GM23338 (cell line): ENCODE measurements at places on chromosomes 5 and 9. TPM values are rescaled to one million over a fixed set of nuclear protein-coding genes. Genes with fewer than 3 reads are reported as not detected.

DNA sequence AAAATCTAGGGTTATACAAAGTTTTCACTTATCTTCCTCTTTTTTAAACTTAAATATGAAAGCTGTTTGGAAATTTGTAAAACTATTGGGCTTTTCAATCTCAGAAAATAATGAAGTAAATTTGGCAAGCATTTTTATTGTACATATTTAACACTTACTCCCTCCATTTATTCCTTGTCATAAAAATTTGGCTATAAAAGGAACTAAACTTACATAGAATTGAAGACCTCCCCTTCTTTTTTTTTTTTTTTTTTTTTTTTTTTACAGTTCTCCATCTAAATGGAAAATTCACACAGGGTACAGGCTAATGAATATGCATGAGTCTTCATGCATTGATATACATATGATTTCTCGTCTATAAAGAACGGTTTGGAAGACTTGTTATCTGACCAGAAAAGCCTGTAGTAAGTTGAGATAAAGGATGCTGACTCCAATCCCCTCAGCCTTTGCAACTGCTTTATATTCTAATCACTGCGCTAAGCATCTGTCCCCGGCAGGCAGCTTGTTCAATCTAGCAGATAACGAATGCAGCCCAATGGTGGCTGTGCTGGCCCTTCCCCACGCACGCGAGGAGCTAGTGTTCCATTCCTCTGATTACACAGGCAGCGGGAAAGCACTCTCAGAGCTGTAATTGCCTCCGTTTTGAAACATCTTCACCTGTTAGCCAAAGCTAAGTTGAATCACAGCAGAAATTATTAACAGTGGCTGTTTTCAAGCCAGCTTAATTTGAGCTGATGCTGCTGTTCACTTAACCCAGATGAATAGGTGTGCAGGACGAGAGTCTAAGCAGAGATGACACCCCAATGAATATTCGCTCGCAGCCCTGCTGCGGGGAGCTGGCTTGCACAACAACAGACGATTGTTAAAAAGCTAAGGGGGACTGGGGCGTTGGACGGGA is 453.8 kb upstream of the ZNF608 start:
- DNase-seq = peak; percentile 54
- 0 out of 2 replicates have a peak overlapping the region, but pooled peaks have one; percentile 15 for H3K27ac ChIP-seq
- no peaks in the 10 kb centered on the region; the same call in 1 of the 2 replicates for H3K36me3 ChIP-seq
- H3K4me1 ChIP-seq = peaks cover 50% of the 10 kb centered on the region
- H3K27me3 ChIP-seq = no peaks in the 10 kb centered on the region
- H3K4me3 ChIP-seq = peak overlapping the region; percentile 39

GRCh38 chr9:131776473-131776872 is 36.6 kb upstream of the RAPGEF1 start:
- no peaks in the 10 kb centered on the region for H3K27me3 ChIP-seq
- no peak overlapping the region for H3K27ac ChIP-seq
- H3K4me1 ChIP-seq = no peaks in the 10 kb centered on the region
- no peak overlapping the region for H3K4me3 ChIP-seq
- H3K36me3 ChIP-seq = no peaks in the 10 kb centered on the region

- H3K27ac ChIP-seq = peak overlapping the region; percentile 72
- H3K4me1 ChIP-seq = no peaks in the 10 kb centered on the region
Observed at GRCh38 chr9:127793093-127793708, 7.4 kb downstream of the CDK9 start.

GRCh38 chr9:109316207-109316640 is 4.6 kb downstream of the EPB41L4B start:
- peak overlapping the region; percentile 99; the same call in 1 of the 2 replicates for H3K27ac ChIP-seq
- H3K4me3 ChIP-seq = no peak overlapping the region
- H3K36me3 ChIP-seq = no peaks in the 10 kb centered on the region
- peak; percentile 50 for DNase-seq

DNA sequence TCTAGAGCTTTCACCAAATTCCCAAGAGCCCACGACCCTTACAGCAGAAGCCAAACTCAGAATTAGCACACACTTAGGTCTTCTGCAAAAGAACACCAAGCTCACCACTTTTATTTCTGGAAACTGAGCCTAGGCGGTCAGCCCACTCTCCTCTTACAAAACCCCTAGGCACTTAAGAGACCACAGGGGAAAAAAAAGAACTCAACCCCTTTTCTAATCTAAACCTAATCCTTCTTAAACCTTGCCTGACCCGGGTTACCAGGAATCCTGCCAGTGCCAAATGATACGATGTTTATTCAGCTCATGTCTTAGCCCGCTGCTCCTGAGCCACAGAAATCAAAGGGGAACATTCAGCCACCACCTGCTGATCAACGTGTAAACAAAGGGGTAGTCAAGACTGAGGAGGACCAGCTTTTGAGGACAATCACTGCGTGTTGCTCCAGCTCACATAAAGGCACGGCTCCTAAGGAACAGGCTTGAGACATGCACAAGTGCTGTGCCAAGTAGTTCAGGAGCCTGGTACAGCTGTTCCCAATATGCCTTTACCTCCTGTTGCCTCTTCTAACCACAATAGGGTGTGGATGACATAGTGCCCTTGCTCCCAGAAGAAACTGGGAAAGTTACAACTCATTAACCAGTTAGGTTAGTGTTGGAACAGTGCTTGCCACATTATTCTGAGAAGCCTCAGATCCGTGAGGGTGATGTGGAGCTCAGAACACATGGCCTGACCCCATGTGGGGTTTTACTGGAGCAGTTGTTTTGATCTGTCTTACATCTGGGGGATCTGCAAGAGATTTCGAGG is 49.3 kb downstream of the ZFAND5 start:
- no peak overlapping the region for H3K4me3 ChIP-seq
- peaks cover 21% of the 10 kb centered on the region for H3K4me1 ChIP-seq
- no peaks in the 10 kb centered on the region for H3K27me3 ChIP-seq
- peak; percentile 59 for DNase-seq
- H3K27ac ChIP-seq = no peak overlapping the region

GRCh38 chr5:173858670-173859407 is 29.3 kb upstream of the CPEB4 start:
- H3K4me3 ChIP-seq = no peak overlapping the region
- no peaks in the 10 kb centered on the region for H3K36me3 ChIP-seq
- no peaks in the 10 kb centered on the region for H3K27me3 ChIP-seq

DNA sequence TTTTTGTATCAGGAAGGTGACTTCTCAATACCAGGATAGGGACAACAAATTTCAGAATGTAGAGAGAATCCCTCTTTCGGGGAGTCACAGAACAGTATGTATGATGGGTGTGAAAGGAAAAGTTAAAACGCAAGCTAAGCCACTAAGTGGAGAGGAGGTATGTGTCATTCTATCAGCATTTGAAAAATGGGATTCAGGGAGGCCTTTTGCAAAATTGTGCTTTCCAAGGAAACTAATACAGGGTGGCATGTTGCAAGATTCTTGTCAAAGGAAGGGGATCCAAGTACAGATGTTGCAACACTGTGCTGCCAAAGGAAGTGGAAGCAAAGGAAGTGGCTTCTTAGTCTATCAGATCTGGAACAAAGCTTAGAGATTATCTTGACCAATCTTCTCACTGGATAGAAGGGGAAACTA is 12.6 kb upstream of the TNIP1 start:
- no peak overlapping the region for H3K4me3 ChIP-seq
- H3K27ac ChIP-seq = no peak overlapping the region
- no peak for DNase-seq
- 0 out of 2 replicates have a peak, but pooled peaks cover 6% of the 10 kb centered on the region for H3K4me1 ChIP-seq
- no peaks in the 10 kb centered on the region for H3K36me3 ChIP-seq

DNA sequence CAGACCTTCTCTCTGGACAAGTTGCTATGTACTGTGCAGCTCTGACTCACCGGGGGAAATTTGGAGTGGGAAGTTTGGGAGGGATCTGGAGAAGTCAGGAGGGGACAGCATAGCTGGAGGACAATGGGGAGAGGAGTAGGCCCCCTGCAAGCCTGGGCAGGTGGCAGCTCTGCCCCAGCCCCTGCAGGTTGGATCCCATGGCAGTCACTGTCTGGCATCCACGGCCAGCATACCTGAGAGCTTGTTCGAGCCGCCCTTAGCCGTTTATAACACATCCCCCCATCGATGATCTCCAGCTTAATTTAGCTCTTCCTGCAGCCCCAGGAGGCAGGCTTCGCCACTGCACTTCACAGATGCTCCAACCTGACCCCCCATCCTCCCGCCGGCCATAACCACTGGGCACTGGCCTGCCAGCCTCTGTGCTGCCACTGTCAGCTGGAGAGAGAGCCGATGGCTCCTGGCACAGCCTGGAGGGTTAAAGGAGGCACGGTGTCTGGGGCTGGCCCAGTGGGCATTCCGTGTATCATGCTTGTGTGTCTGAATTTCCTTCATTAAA is 57.7 kb upstream of the RNU6ATAC start:
- no peaks in the 10 kb centered on the region for H3K36me3 ChIP-seq
- no peak overlapping the region for H3K4me3 ChIP-seq
- H3K4me1 ChIP-seq = no peaks in the 10 kb centered on the region

DNA sequence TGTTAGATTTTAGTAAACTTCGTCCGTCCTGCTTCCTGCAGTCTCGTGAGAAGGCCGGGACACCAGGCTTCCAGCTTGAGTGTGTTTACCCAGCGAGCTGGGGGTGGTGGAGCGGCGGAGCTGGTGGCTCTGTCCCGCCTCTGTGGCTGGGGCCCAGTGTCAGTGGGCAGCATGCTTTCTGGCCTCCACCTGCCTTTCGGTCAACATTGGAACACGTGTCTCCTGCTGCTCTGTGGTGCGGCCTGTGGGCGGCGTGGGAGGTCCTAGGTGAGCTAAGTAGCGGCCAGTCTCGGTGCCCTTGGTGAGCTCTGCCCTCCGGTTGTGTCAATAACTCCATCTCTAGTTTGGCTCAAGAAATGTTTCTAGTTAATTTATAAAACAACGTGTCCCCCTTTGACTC is 125.9 kb downstream of the GADD45G start:
- no peaks in the 10 kb centered on the region for H3K27me3 ChIP-seq
- no peak overlapping the region for H3K27ac ChIP-seq
- H3K36me3 ChIP-seq = no peaks in the 10 kb centered on the region
- DNase-seq = peak; percentile 20
- H3K4me1 ChIP-seq = no peaks in the 10 kb centered on the region

- H3K4me3 ChIP-seq = no peak overlapping the region
- DNase-seq = no peak
- no peaks in the 10 kb centered on the region for H3K4me1 ChIP-seq
- H3K36me3 ChIP-seq = no peaks in the 10 kb centered on the region
Observed at GRCh38 chr5:98588215-98588614, 185.2 kb upstream of the RGMB start.

DNA sequence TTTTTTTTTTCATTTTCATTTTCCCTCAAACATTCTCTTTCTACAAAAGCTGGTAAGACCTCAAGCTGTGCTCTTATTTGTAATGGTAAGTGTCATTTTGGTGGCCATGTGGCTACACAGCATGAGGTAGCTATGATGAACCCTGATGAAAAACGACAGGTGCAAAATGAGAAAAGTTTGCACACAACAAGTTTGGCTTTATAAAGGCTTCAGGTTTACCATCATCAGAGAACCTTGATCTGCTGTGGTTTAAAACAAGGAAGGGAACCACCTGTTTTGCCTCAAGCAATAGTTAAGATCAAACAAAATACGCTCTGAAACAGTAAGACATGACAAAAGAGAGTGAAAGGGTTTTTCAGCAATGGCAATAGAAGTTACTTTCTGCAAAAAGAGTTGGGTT is 1124.6 kb upstream of the ACO1 start:
- H3K27me3 ChIP-seq = no peaks in the 10 kb centered on the region
- no peak overlapping the region for H3K4me3 ChIP-seq
- H3K4me1 ChIP-seq = peaks cover 24% of the 10 kb centered on the region
- peak; percentile 34 for DNase-seq
- H3K27ac ChIP-seq = 0 out of 2 replicates have a peak overlapping the region, but pooled peaks have one; percentile 15

GRCh38 chr5:138932171-138932810 is 57.2 kb upstream of the LRRTM2 start:
- peak; percentile 78 for DNase-seq
- peaks cover 39% of the 10 kb centered on the region for H3K36me3 ChIP-seq
- H3K27ac ChIP-seq = 0 out of 2 replicates have a peak overlapping the region, but pooled peaks have one; percentile 9
- no peaks in the 10 kb centered on the region for H3K4me1 ChIP-seq
- no peak overlapping the region for H3K4me3 ChIP-seq

- no peak overlapping the region for H3K27ac ChIP-seq
- H3K4me1 ChIP-seq = peaks cover 11% of the 10 kb centered on the region
- DNase-seq = peak; percentile 17
- H3K27me3 ChIP-seq = no peaks in the 10 kb centered on the region
Observed at GRCh38 chr5:104347119-104347708, 784.6 kb upstream of the NUDT12 start.

GRCh38 chr9:92440751-92441046 is 16.4 kb upstream of the OMD start:
- H3K27ac ChIP-seq = no peak overlapping the region
- no peaks in the 10 kb centered on the region for H3K36me3 ChIP-seq
- H3K27me3 ChIP-seq = no peaks in the 10 kb centered on the region
- H3K4me3 ChIP-seq = no peak overlapping the region

- DNase-seq = peak; percentile 73
- no peaks in the 10 kb centered on the region for H3K36me3 ChIP-seq
- no peaks in the 10 kb centered on the region for H3K4me1 ChIP-seq
- H3K27me3 ChIP-seq = no peaks in the 10 kb centered on the region
- H3K4me3 ChIP-seq = no peak overlapping the region
Observed at GRCh38 chr9:306907-307306, 92.2 kb downstream of the DOCK8 start.

DNA sequence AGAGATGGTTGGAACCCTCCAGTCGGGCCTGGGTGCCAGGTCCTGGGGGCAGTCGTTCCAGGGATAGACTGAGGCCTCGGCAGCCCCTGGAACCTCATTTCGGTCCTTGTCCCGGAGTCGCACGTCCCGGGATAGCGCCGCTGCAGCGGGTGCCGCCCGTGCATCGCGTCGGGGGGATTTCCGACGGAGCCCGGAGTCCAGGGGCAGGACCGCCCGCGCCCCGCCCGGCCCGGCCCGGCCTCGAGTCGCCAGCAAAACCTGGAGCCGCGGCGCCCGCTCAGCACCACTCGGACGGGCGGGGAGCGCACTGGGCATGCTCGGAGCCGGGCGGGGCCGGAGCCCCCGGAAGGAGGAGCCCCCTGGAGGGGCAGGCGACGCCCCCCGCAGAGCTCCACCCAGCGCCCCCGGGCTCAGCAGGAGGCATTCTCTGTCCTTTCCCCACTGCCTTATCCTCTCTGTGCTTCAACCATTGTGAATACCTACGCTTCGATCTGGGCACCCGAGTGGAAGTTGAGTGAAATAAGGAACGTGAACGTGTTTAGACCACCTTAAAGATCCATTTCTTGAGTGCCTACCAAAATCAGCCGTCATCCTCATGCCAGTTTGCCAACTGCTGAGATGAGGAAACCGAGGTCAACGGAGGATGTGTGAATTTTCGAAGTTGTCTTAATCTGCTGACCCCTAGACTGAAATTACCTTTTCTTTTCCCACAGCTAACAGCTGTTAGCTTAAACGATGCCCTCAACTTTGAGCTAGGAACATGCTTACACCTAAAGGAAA is 1.7 kb upstream of the PTPN3 start:
- no peaks in the 10 kb centered on the region for H3K36me3 ChIP-seq
- H3K27me3 ChIP-seq = peaks cover 68% of the 10 kb centered on the region
- peak; percentile 74 for DNase-seq
- H3K4me3 ChIP-seq = peak overlapping the region; percentile 61
- H3K4me1 ChIP-seq = peaks cover 20% of the 10 kb centered on the region

GRCh38 chr9:135910216-135910615 is 2.9 kb upstream of the CAMSAP1 start:
- DNase-seq = no peak
- peaks cover 24% of the 10 kb centered on the region for H3K36me3 ChIP-seq
- H3K4me3 ChIP-seq = no peak overlapping the region

SIGMAR1 gene
- total RNA-seq = 104 and 167 TPM in 2 replicates

FOXD4 gene
- total RNA-seq = 0.31 TPM in 1 of 2 replicates, not detected in the other

GDF9 gene
- 0.14 and 0.66 TPM in 2 replicates for total RNA-seq

FAM200C gene
- 6.9 and 7.4 TPM in 2 replicates for total RNA-seq

CD72 gene
- total RNA-seq = 2.7 and 4.8 TPM in 2 replicates

BRD9 gene
- 41.6 and 54.7 TPM in 2 replicates for total RNA-seq

GFI1B gene
- total RNA-seq = 0.38 and 1.0 TPM in 2 replicates

SPINK1 gene
- not detected in 2 replicates for total RNA-seq
